Daoy (cell line): ENCODE measurements at places on chromosomes 16 and 17. TPM values are rescaled to one million over a fixed set of nuclear protein-coding genes. Genes with fewer than 3 reads are reported as not detected.

GRCh38 chr17:37483311-37484039 lies 6.2 kb upstream of the DUSP14 start:
- no peak for DNase-seq

Gene ITGAX
- 0.42 and 1.5 TPM in 2 replicates for total RNA-seq

Gene CCDC40
- 1.3 and 1.7 TPM in 2 replicates for total RNA-seq

Gene GJC1
- total RNA-seq: 12.4 and 15.7 TPM in 2 replicates

DNA sequence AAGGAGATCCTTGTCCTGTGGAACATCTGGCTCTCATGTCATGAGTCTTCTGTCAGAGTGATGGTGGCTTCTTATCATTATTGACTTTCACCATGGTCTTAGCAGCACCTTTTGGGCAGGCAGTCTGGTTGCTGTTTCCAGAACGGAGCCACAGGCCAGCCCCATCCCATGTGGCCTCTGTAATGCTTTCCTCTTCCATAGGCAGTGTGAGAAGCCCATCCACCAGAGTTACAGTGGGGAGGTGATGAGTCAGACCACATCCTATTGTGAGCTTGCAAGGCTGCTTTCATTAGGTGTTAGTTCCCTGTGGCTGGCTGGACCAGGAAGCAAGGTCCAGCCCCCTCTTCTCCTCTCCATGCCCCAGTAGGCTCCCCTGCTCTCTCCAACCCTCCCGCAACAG lies 30.8 kb upstream of the SPACA3 start:
- peak; percentile 58 for DNase-seq

- no peak for DNase-seq
Measured at GRCh38 chr16:68384288-68385161, 63.8 kb downstream of the SMPD3 start.

- no peak for DNase-seq
Measured at GRCh38 chr16:21116148-21116693, 34.4 kb downstream of the DNAH3 start.

DNA sequence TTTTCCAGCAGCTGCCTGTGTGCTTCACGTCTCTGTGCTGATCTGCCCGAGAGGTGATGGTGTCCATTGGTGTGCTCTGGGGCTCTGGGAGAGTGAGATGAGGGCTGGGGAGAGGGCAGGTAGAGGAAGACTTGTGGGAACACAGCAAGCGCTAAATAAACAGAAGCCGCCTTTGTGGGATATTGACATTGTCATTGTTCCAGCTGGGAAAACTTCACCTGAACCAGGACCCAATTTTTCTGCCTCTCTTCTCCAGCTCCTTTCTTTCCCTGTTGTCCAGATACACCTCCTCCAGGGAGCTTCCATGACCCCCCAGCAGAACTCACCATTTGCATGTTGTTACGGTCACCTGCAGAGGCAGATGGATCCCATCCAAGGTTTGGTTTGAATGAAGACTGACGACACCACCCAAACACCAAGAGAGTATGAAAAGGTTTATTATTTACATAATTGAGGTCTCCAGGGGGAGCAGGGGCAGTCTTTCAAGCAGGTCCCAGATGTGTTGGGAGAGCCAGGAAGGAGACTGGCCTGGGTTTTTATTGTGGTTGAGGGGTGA lies 3.6 kb upstream of the ITGA3 start:
- DNase-seq: no peak

Gene MMP28
- total RNA-seq: 0.40 TPM in 1 of 2 replicates, not detected in the other

DNA sequence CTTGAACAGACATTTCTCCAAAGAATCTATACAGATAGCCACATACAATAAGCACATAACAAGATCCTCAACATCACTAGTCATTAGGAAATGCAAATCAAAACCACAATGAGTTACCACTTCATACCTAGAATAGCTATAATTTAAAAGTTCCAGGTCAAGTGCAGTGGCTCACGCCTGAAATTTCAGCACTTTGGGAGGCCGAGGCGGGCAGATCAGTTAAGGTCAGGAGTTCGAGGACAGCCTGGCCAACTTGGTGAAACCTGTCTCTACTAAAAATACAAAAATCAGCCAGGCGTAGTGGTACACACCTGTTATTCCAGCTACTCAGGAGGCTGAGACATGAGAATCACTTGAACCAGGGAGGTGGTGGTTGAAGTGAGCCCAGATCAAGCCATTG lies 19.9 kb downstream of the RANBP10 start:
- no peak for DNase-seq

- peak; percentile 41 for DNase-seq
Measured at GRCh38 chr16:85221771-85222154, 109.5 kb upstream of the CIBAR2 start.

GRCh38 chr16:67199011-67199807 lies at the start of gene ELMO3:
Gene ELMO3 (plus strand): TSS chr16:67199131. CDS start chr16:67199327, 196 bp downstream.
- no peak for DNase-seq

- no peak for DNase-seq
Measured at GRCh38 chr16:87363771-87364455, 19.7 kb downstream of the FBXO31 start.
